ENCODE measurements at places on chromosomes 16 and 17.

- DNase-seq = no peak
These were observed 65.7 kb upstream of the LRRC37A3 start for GRCh38 chr17:64984851-64985521.

DNA sequence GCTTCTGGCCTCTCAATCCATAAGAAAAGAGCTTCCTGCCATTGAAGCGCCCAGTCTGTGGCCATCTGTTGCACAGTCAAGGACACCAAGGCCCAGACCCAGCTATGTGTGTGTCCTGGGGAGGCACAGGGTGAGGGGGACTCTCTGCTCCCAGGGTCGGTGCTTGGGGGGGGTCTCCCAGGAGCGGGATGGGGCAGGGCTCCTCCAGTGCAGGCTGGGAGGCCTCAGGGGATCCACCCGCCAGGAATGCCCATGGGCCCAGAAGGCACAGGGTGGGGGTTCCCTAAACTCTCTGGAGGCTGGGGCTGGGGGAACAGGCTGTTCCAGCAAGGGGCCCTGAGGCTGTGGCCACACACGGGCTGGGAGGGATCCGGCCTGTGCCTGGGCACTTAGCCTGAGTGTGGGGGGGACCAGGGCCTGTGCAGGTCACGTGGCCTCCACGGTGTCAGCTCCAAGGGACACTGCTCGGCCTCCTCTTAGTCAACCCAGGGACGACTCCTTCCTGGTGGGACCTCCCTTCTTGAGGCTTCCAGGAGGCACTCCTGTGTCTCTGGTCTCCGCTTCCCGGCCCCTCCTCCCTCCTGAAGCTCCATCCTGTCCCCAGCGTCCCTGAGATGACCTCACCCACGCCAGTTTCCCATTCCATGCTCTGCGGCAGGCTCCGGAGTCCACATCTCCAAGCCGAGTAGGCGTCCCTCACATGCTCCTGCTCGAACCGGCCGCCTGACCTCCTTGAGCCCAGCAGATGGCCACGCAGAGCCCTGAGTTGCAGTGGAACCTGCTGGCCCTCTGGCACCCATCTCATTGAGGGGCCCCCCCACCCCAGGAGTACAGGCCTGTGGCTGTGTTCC lies 23.1 kb upstream of the BAHCC1 start:
- DNase-seq = no peak

- DNase-seq = peak; percentile 66
These were observed 233.6 kb downstream of the SEC14L1 start for GRCh38 chr17:77374170-77374936.

DNA sequence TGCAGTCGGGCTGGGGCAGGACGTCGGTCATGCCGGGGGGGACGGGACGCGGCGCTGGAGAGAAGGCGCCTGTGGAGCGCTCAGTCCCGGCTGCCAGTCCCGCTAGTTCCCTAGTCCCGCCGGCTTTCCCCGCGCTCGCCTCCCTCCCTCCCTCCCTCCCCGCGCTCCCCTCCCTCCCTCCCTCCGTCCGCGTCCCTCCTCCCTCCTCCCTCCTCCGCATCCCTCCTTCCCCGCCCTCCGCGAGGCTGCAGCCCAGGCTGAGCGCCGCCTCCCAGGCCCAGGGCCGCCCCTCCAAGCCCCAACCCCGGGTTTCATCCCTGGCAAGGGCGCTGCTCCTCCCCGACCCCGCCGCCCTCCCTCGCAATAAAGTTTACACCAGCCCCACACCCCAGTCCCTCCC lies 34.8 kb downstream of the TIMM22 start:
- no peak for DNase-seq

DNA sequence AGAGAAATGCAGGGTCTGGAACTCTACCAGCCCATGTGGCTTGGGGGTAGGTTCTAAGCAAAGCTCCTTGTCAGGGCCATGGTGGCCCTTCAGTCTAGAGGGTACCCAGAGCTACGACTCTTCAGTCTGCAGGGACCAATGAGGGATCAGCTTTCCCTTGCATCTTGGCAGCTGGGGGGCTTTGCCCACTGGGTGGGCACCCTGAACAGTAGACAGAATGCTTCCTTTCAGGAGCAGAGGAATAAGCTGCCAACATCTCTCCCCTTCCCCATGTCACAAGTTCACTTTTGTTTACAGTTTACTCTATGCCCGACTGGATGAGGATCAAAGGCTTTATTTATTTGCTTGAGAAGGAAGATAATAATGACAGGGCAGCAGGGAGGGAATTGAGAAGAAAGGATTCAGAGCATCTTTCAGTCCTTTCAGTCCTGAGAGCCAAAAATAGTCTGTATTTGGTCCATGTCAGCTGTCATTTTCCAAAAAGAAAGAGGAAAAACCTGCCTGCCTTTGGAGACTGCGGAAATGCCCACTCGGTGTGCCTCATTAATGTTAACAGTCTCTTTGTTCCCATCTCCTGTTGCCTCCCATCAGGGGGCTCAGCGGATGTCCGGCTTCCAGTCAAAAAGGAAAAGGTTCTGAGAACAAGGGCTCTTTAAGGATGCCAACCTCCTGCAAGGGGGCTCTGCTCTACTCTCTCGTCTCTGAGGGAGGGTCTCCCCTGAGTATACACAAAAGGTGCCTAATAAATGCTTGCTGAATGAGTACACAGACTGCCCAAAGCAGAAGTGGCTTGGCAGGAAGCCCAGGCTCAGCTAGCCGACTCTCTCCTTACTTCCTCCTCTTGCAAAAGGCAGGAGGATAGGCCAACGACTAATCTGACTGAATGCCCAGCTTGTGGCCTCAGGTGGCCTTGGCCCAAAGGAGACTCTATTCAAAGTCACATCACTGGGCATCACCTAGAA lies 17.1 kb downstream of the TRAF4 start:
- DNase-seq = no peak

- DNase-seq = no peak
These were observed 34.8 kb downstream of the RFFL start for GRCh38 chr17:35028531-35029262.

GRCh38 chr17:83113381-83113780 lies 34.0 kb downstream of the METRNL start:
- DNase-seq = no peak

DNA sequence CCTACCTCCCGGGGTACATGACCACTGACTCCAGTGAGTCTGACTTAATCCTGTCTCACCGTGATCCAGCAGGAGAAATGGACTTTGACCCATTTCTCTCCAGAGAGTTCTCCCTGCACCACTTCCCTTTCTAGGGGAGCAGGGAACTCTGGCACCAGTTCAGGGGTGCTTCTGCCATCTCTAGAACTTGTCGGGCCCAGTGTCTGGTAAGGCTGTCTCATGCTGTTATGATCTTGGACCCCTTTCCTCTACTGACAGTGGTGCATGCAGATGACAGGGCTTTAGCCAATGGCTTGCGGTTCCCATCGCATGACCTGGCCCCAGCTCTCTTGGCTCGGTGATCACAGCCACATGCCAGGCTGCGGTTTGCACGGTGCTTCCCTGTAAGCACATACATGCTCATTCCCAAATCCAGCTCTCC lies 62.0 kb downstream of the SLC39A11 start:
- DNase-seq = no peak

DNA sequence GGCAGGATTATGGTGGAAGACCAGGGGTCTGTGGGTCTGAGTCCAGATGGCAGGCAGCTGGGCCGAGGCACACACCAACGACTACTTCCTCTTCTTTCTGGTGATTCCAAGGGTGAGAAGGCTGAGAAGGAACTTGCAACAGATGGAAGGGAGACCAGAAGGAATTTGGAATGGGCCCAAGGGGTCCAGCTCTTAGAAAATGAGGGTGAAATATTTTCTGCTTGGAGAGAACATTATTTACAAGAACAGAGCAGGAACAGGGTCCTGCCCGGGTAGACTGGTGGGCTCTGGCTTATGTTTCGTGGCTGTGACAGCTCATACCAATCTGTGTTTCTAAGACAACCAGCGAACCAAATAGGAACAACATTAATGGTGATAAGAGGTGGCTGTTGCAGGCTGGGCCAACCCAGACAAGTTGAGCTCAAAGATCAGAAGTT lies 36.6 kb downstream of the CCDC42 start:
- no peak for DNase-seq

GRCh38 chr16:7380911-7381310 lies 48.3 kb downstream of the RBFOX1 start:
- no peak for DNase-seq

GRCh38 chr17:17836818-17837379 lies at the start of gene SREBF1:
SREBF1 (minus strand) TSS chr17:17836986; CDS start chr17:17836817, 169 bp downstream.
- no peak for DNase-seq

- DNase-seq = no peak
These were observed 160.4 kb downstream of the WWOX start for GRCh38 chr16:78259873-78260272.

DNA sequence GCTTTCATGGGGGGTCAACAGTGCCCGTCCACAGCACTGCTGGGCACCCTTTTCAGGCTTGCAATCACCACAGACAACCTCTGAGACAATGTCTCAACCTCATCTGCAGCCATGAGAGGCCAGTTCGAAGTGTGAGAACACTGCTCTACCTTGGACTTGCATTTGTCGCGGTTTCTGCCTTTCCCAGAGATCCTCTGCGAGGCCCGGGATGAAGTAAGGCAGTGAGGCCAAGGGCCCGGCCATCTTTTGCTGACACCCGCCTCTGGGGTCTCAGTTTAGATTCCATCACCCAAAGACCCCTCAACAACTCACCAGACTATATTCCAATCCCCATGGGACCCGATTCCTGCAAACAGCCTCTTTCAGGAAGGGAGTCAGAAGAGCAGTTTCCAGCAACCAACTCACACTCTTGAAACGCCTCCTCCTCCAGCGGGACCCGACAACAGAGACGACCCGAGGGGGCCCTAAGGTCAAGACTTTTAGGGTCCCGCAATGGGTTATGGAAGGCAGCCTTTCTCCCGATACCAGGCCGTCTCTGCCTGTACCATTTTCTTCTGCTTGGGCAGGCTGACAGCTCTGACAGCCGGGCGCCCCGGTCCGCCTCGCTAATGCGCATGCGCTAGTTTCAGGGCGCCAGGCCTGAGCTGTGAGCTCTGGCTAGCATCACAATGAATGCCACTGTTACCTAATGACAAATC lies 576.0 kb downstream of the KCNJ18 start:
- no peak for DNase-seq

DNA sequence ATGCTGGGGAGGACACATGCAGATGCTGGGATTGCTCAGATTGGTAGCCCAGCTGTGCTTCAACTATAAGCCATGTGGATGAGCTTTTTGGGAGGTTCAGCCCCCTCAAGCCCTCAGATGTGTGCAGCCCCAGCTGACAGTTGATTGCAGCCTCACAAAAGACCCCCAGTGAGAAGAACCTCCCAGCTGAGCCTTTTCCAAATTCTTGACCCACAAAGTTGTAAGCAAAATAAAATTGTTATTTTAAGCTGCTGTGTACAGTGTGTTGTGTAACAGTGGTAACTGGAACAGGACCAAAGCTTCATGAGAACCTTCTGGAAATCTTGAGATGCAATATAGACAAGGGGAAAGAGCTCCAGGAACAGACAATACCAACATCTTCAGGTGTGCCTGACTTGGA lies 156.8 kb upstream of the IRX3 start:
- no peak for DNase-seq

DNA sequence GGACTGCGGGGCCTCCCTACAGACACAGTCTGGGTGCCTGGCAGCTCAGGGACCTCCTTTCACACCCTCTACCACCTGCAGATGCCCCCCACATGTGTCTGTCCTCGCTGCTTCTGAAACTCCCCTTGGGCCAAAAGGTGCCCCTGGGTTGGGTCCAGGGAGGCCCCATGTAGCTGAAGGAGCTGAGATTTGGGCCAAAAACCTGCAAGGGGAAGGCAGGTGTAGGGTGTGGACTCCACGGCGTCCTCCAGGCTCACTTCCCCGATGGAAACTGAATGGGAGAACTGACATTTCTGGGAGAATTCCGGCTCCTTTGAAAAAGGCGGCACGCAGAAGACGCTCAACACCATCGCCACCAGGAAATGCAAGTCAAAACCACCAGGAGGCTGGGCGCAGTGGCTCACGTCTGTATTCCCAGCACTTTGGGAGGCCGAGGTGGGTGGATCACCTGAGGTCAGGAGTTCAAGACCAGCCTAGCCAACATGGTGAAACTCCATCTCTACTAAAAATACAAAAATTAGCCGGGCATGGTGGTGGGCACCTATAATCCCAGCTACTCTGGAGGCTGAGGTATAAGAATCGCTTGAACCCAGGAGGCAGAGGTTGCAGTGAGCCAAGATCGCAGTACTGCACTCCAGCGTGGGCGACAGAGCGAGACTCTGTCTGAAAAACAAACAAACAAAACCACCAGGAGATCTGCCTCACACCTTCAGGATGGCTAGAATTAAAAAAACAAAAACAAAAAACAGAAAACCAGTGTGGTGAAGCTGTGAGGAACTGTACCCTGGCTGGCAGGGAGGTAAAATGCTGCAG lies 13.2 kb upstream of the BAIAP2 start:
- no peak for DNase-seq

GRCh38 chr16:85123891-85124635 lies 11.8 kb upstream of the CIBAR2 start:
- DNase-seq = no peak

- no peak for DNase-seq
These were observed 1384.9 kb downstream of the CDH8 start for GRCh38 chr16:60651346-60651745.

- DNase-seq = peak; percentile 14
These were observed 484 bp downstream of the FZD2 start for GRCh38 chr17:44557651-44558285.

DNA sequence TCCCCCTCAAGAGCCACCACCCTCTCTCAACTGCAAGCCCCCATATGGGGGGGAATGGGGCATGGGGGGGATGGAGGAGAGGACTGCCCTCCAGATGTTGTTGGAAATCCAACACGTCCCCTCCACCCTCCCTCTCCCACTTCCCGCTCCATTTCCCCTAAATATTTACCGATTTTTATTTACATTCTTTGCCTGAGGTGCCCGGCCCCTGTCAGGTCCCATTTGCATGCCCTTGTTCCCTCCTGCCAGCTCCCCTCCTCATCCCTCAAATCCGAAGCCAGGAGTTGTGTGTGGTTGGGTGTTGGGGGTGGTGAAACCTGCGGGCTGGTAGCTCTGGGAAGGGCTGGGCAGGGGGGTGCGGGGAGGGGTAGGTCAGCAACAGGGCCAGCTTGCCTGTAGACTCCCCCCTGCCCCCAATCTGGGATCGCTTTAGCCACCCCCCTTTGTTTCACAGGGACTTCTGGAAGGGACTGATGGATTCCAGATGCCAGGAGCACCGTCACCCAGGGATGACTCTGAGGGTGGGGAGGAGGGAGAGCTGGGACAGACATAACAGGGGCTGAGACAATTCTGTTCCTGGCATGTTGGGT lies 39.7 kb upstream of the NGFR start:
- no peak for DNase-seq
